Right atrium auricular region (tissue), 2 donors: ENCODE measurements at places on chromosomes 13 and 19. TPM values are rescaled to one million over a fixed set of nuclear protein-coding genes. Genes with fewer than 3 reads are reported as not detected.

Gene CD33
- total RNA-seq = 4.2 TPM

Gene NKPD1
- total RNA-seq = 0.16 TPM

DNA sequence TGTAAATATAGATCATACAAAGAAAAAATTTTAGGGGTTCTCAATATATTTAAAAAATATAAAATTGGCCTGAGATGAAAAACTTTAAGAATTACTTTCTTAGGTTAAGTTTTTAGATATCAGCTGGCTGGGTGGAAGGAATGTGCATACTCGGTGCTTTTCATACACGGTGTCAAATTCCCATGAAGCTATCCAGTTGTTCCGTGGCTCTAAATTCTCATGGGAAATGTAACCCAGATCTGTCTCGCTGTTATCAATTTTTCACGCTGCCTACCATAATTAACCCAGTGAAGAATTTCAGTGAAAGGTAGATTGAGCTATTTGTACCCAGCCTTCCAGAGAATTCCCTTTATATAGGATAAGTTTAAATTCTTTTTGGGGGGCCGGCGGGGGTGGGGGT is 11.6 kb upstream of the ZNF835 start:
- H3K27me3 ChIP-seq = no peaks in the 10 kb centered on the region
- DNase-seq = no peak
- no peak overlapping the region for H3K27ac ChIP-seq
- H3K4me1 ChIP-seq = no peaks in the 10 kb centered on the region
- no peak overlapping the region for H3K4me3 ChIP-seq
- H3K36me3 ChIP-seq = no peaks in the 10 kb centered on the region

- peak; percentile 70 for DNase-seq
- H3K4me3 ChIP-seq = no peak overlapping the region
- H3K27me3 ChIP-seq = no peaks in the 10 kb centered on the region
- no peaks in the 10 kb centered on the region for H3K4me1 ChIP-seq
- no peaks in the 10 kb centered on the region for H3K36me3 ChIP-seq
Observed at GRCh38 chr19:11264452-11265176, 2.3 kb upstream of the DOCK6 start.

DNA sequence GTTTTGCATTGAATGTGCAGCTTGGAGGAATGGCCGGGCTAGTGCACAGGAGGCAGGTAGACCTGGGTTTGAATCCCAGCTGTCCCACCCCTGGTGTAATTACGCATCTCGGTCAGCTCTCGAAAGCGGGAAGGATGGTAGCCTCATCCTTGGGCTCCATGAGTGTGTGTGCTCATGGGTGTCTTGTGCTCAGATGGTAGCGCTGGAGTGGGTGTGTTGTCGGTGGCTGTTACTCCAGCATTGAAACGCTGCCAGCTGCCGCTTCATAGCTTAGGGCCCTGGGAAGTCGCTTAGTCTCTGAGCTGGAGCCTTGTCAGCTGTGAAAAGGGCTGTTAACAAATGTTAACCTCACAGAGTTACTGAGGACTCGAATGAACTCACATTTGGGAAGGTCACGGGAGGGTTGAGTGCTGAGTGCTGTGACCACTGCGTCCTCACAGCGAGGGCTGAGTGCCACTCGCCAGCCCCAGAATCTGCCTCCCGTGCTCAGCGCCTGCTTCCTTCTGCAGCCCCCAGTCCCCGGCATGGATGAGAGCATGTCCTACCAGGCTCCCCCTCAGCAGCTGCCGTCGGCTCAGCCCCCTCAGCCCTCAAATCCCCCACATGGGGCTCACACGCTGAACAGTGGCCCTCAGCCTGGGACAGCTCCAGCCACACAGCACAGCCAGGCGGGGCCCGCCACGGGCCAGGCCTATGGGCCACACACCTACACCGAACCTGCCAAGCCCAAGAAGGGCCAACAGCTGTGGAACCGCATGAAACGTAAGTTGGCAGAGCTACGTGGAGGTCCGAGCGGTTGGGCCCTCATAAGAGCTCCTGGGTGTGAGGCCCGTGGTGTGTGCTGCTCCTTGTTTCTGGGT is 5.2 kb downstream of the LENG8 start:
- H3K27ac ChIP-seq = no peak overlapping the region
- H3K36me3 ChIP-seq = peaks cover 80% of the 10 kb centered on the region
- H3K4me3 ChIP-seq = no peak overlapping the region

- H3K4me1 ChIP-seq = no peaks in the 10 kb centered on the region
- H3K27ac ChIP-seq = no peak overlapping the region
- H3K4me3 ChIP-seq = no peak overlapping the region
- DNase-seq = no peak
Observed at GRCh38 chr13:34265046-34265679, 447.2 kb downstream of the RFC3 start.

DNA sequence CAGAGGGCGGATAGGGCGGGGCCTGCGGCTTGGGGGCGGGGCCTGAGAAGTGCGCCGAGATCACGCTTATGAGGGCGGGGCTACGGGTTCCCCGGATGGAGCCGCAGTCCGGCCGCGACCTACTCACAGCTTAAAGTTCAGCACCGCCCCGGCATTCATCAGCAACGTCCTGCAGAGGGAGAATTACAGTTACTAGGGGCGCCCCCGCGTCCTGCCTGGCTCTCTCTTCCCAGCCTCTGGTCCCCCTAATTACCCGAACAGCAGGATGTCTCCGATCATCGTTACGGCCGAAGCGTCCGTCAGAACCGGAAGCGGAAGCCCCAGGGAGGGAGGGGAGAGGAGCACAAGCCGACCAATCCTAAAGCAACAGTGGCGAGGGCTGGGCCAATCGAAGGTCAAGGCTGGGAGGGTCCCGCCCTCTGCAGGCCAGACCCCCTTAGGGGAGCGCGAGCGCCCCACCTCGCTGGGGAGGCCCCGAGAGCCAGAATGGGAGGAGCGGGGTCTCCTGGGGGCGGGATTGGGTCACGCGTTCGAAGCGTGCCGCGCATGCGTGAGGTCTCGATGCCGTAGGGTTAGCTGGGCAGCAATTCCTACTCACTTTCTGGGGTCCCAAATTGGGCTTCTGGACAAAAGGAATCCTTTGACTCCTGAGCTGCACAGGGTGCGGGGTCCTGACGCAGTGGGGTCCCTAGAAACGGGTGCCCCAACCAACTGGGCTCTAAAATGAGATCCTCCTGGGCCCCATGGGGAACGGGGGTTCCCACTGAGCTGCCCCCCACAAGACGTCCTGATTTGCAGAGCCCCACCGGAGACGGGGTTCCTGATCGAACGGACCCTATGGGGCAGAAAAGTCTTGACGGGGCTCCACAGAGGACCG is at the start of gene SMIM7:
Gene SMIM7, minus strand, starts transcription at position 313 of the 877 bp plus-strand sequence. Its CDS starts 34 bp downstream, at position 279.
- peak within 1 kb of the TSS; percentile 95 for H3K27ac ChIP-seq
- H3K4me3 ChIP-seq = peak within 1 kb of the TSS; percentile 82
- peaks cover 28% of the 10 kb centered on the region for H3K4me1 ChIP-seq
- DNase-seq = peak; percentile 98
- H3K27me3 ChIP-seq = no peaks in the 10 kb centered on the region
